Left kidney (tissue), 8 donors: ENCODE measurements at places on chromosomes 5 and 9. TPM values are rescaled to one million over a fixed set of nuclear protein-coding genes. Genes with fewer than 3 reads are reported as not detected.

OR2S2 gene
- not detected for polyA plus RNA-seq

GFRA3 gene
- 3.2 TPM for polyA plus RNA-seq

C5orf58 gene
- 0.25 TPM for polyA plus RNA-seq

WWC1 gene
- 80.0 TPM for polyA plus RNA-seq

ENHO gene
- 1.4 TPM for polyA plus RNA-seq

CDC20B gene
- 0.62 TPM for polyA plus RNA-seq

SURF2 gene
- polyA plus RNA-seq, result 17.7 TPM

SPATA31A1 gene
- not detected for polyA plus RNA-seq

SH3GL2 gene
- 5.3 TPM for polyA plus RNA-seq

BARHL1 gene
- not detected for polyA plus RNA-seq

TRPM3 gene
- 15.4 TPM for polyA plus RNA-seq

NKD2 gene
- polyA plus RNA-seq, result 15.6 TPM

TPPP gene
- 7.3 TPM for polyA plus RNA-seq

- no peak for DNase-seq
Observed at GRCh38 chr5:117888688-117889087, 1099.7 kb downstream of the DTWD2 start.

DNA sequence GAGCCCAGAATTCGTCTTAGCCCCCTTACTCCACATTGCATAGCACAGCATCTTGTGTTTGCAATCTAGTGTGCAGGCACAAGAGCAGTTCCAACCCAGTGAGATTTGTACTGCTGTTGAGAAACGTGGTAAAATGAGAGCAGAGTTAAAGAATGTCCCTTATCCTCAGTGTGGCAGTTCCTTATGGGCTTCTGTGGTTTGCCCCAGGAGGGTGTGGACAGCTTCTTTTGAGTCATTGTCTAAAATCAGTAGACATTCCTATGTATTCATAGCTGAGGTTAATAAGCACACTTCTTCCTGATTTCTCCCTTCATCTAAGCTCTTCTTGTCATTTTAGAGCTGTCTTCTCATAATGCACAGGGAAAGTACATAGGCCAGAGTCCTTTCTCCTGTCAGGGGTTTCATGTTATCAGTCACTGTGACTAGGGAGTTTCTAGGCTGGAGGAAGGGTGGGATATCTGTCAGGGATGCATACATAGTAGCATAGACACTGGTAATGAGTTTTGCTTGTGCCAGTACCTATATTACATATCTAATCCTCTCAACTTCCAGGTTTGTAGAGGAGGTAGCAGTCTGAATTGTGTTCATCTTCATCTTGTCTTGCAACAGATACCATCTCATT, 2.0 kb upstream of the CAVIN4 start:
- no peak for DNase-seq

GRCh38 chr5:38911933-38912332, 66.1 kb downstream of the OSMR start:
- DNase-seq, result no peak

DNA sequence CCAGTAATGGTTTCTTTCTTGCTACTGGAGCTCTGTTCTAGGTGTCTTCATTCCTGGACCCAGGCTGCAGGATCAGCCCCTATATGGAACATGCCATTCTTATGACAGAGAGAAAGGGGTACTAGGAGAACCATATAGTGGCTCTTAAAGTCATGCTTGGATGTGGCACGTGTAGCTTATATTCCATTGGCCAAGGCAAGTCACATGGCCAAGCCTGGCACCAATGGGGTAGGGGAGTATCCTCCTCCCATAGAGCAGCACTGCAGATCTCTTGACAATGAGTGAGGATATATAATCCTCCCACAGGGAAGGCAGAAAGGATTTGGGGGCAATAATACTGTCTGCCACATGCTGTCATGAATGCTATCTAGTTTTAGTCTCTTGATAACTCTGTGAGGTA, 193.3 kb downstream of the PALM2AKAP2 start:
- DNase-seq, result no peak

DNA sequence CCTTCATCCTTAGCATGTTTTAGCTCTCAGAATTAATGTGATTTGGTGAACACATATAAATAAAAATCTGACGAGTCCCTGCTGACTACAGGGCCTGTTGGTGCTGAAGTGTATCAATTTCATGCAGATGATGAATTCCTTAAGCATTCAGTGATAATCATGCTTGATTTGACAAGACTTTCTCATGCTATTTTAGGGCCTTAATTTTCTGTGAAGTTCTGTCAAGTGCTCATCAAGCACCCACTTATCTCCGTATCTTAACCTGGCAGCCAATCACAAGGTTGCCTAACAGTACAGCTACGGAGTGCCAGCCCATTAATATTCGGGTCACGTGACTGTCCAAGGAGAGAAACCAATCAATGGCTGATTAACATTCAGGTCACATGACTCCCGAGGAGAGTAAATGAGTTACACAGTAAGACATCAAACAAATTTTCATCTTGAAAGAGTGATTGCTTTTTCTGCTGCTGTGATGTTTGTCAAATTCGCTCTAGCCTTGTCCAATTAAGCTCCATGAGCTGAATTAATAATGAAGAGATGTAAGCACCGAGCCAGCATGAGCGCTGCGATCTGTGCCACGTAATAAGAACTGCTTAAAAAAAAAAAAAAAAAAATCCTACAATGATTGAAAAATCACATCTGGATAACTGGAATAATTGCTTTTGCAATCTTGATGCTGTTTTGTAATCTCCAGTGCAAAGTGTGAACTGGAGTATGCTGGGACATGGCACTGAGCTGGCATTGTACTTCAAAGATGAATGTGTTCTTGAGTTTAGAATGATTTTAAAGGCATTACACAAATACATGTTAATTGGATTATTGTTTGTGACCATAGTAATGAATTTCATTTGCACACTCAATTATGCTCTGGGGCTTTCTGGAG, 104.3 kb upstream of the SPATA31D4 start:
- DNase-seq, result no peak

- DNase-seq, result no peak
Observed at GRCh38 chr9:1271367-1271766, 221.2 kb downstream of the DMRT2 start.

- no peak for DNase-seq
Observed at GRCh38 chr9:530681-531080, 310.8 kb upstream of the DMRT1 start.

GRCh38 chr9:95058121-95058785, 259.3 kb downstream of the FANCC start:
- no peak for DNase-seq

- DNase-seq, result no peak
Observed at GRCh38 chr5:98121036-98121936, 652.2 kb upstream of the RGMB start.

- DNase-seq, result no peak
Observed at GRCh38 chr9:121160025-121160424, 41.6 kb downstream of the RAB14 start.

DNA sequence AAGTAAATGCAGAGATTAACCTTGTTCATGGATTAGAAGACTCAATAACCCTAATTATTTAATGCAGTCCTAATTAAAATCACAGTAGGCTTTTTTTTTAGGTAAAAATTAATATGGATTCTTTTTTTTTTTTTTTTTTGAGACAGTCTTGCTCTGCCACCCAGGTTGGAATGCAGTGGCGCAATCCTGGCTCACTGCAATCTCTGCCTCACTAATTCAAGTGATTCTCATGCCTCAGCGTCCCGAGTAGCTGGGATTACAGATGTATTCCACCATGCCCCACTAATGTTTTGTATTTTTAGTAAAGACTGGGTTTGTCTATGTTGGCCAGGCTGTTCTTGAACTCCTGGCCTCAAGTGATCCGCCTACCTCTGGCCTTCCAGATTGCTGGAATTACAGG, 40.6 kb downstream of the DENND4C start:
- no peak for DNase-seq

- no peak for DNase-seq
Observed at GRCh38 chr5:35821513-35821912, 35.2 kb upstream of the IL7R start.

GRCh38 chr5:146048994-146049703, 56.2 kb downstream of the PLAC8L1 start:
- DNase-seq, result peak; percentile 75

- no peak for DNase-seq
Observed at GRCh38 chr9:95783426-95783975, 92.0 kb upstream of the ERCC6L2 start.

DNA sequence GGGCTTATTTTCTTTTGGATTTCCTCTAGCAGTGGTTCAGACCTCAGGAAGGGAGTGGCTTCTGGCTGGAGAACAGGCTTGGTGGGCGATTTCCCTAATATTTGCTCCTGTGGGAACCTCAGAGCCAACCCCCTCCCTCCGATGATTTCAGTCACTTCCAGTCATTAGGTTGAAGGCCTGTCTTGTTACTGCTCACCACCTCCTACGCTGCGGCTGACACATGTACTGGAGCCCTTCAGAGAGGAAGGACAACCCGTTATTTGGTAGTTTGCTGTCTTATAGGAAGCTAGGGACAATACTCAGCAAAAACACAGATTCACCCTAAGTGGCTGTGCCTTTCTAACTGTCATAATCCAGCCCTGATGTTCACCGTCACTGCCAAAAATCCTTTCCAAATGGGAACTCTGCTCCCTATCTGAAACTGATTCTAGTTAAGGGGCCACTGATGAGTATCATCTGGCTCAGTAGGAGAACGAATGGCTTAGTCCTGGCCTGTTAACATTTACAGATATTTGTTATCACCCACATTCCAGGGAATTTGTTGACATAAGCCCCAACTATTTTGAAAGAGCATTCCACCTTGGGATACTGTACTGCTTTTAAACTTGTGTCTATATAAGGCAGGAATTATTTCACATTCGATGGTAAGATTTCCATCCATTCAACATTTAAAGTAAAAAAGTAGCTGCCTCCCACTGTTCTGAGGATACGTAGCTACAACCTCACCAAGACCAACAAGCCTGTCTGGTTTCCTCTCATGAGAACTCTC, 29.3 kb upstream of the ANKH start:
- no peak for DNase-seq

GRCh38 chr5:154647761-154648145, 107.4 kb upstream of the LARP1 start:
- DNase-seq, result no peak

GRCh38 chr9:136010176-136010575, 49.0 kb upstream of the UBAC1 start:
- no peak for DNase-seq

DNA sequence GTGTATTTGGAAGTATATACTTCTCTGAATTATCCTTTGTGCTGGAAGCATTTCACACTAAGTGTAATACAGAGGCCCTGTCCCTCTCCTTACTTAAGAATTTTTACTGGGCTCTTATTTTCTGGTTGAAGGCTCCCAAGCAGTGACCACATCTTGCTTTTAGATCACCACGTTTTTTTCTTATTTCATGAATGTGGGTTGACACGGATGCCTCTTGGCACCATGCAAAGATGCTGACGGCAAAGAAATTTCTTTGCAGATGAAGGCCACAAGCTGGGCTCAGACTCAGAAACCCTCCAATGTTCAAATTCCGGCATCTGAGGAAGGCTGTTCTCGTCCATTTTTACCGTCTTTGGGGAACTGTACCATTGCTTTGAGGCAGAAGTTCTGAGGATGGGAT, 168.5 kb downstream of the HMHB1 start:
- no peak for DNase-seq
